ENCODE measurements at places on chromosomes 5 and 9.

GRCh38 chr5:89440670-89441069, 557.7 kb upstream of the MEF2C start:
- DNase-seq, result no peak

GRCh38 chr9:1460143-1460769, 410.1 kb downstream of the DMRT2 start:
- peak; percentile 16 for DNase-seq

DNA sequence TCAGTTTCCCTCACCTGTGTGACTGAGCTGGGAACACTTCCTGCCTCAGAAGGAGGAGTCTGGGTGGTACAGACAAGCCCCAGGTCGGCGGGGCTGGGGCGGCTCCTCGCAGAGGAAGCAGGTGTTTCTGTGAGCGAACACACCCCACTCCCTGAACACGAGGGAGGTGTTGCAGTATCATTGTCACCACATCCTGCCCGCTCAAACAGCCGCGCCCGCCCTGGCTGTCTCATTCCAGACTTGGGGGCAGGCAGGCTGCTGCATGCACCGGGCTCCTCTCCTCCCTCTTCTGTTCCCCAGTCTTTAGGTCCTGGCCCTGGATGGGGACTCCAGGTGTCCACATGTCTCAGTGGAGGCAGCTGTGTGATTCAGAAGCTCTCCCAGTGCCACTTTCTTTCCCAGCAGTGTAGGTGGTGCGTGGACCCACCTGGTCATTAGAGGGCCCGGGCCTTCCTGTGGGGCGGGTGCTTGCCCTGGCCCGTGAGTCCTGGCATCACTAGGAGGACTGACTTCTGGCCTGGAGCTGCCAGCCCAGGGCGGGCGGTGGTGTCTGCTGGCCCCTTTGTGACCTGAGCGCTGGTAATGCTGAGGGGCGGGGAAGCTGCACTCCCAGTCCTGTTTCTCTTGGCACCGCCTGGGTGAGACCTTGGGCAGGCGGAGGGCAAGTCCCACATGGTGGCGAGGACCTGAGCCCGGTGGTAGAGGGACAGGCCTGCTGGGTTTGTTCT, 18.3 kb upstream of the PHYHD1 start:
- no peak for DNase-seq

DNA sequence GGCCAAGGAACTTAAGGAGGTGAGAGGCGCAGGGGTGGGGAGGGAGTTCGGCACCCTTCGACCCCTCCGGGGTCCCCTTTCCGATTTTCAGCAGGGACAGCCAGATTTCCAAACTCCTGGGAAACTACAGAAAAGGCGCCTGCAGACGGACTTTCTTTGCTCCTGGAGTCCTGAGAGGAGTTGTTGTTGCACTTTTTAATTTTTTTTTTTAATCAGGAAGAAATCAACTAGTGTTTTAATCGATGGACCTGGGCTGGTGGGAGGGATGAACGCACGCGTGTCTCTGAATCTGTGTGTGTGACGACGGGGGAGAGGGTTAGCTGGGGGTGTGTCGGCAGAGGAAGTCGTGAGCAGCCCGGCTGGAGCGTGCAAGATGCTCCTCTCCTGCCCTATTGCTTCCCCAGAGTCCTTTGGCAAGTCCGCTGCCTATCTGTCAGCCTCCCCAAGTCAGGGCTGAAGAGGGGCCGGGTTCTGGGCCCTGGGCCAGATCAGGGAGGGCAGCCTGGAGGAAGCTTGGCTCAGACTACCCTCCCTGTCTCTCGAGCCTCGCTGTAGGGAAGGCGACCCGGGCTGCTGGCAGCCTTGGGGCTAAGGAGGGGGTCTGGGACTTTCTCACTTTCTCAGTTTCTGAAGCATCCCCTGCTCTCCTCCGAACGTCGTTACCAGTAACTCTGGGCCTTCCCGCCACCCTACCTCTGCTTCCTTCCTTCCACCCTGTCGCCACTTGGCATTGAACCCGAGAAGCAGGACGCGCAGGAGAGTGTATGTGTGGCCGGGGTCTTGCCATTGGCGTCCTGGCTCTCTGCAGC, 731 bp downstream of the PRR16 start:
- DNase-seq, result peak; percentile 72

DNA sequence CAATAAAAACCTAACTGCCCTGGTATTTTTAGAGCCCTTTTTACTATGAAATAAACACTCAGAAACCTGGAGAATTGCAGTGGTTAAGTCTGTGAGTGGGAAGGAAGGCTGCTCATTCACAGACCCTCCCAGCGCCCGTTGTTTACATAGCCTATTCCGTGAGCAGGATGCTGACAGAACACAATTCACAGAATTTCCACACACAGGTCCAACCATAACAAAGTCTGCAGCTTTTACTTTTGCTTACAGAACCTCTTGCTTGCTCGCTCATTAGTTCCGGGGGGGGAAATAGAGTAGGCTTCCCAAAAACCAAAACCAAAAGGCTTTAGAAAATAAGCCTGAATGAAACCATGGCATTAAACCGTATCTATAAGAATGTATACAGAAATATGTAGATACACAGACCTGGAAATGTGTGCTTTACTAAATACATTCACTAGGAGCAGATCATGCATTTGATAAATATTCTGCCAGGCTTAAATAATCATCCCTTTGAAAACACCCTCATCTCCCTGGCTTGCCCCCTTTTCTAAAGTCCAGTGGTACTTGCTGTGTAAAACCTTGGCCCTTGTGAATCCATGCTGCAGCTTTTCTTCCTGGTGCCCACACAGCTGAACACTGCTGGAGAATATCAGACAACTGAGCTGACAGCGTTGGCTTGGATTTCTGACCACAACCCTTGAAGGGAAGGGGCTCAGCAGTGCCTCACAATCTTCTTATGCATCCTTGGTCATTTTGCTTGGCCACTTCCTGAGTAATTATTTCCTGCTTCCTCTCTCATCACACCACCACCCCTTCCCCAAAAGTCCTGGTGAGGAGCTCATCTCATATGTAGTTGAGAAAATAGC, 128.0 kb downstream of the FANCC start:
- no peak for DNase-seq

DNA sequence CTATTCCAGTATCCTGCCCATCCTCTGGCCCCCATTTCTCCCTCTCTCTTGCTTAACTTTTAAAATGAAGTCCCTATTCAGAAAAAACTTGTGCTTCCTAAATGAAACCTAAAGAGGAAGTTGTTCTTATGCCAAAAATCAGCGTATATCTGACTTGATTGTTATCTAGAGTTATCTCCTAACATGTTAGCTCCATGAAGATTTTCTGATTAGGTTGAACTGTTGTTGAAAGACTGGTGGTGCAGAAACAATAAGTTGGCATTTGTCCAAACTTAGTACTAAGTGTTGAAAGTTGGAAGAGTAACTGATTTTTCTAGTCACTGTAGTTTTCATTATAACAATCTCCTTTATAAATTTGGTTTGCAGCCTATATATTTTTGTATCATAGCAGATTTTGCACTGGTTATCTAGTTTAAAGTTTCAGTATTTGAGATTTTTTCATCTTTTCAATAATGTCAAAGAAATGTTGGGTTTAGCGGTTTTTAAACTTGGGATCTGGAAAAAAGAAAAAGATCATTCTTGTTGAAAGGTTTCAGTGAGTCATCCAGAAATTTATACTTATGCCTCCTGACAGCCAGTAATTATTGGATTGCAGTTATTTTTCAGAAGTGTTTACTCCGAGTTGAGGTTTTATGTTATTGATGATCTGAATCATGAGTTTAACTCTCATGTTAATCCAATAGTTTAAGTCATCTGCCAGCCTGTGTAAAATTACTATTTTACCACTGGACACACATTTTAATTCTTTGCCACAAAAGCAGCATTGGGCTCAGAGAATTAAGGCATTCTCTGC, 60.6 kb downstream of the PAM start:
- DNase-seq, result no peak

DNA sequence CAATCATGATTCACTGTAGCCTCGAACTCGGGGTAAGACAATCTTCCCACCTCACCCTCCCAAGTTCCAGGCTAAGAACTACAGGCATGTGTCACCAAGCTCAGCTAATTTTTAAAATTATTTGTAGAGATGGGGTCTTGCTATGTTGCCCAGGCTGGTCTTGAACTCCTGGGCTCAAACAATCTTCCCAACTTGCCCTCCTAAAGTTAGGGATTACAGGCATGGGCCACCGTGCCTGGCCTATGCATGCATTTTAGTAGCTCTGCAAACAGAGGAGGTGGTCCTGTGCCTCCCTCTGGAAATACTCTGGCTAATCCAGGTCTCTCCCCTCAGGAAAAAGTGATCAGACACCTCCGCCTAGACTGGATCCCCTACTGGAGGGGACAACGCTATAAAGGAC, 21.5 kb upstream of the TRIM14 start:
- DNase-seq, result no peak

- no peak for DNase-seq
These were observed 211.3 kb downstream of the DCP2 start for GRCh38 chr5:113187906-113188305.

- no peak for DNase-seq
These were observed 1808.8 kb upstream of the ACO1 start for GRCh38 chr9:30575691-30576090.

DNA sequence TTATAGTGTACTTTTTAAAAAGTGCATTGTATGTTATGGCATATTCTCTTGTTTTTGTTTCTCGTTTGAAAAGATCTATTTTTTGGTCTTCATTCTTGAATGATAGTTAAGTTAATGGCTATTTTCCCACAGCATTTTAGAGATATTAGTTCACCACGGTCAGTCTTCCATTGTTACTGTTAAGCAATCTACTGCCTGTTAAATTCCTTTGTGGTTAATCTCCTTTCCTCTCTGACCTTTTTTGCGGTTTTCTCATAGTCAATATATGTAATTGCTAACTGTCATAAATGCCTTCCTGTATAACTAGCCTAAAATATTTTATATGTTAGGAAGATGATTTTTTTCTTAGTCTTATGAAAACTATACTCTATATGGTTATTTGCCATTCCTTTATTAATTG, 250.8 kb upstream of the FBXL7 start:
- DNase-seq, result peak; percentile 50

DNA sequence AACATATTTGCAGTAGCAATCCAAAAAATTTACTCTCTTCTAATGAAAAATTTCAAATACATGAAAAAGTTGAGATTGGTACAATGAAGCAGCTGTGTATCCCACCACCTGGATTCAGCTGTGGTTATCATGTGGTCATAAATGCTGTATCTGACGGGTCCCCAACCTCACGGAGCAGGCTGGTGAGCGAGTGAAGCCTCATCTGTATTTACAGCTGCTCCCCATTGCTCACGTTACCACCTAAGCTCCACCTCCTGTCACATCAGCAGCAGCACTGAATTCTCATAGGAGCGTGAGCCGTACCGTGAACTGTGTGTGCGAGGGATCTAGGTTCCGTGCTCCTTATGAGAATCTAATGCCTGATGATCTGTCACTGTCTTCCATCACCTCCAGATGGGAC, 6.8 kb upstream of the RNF130 start:
- DNase-seq, result no peak

DNA sequence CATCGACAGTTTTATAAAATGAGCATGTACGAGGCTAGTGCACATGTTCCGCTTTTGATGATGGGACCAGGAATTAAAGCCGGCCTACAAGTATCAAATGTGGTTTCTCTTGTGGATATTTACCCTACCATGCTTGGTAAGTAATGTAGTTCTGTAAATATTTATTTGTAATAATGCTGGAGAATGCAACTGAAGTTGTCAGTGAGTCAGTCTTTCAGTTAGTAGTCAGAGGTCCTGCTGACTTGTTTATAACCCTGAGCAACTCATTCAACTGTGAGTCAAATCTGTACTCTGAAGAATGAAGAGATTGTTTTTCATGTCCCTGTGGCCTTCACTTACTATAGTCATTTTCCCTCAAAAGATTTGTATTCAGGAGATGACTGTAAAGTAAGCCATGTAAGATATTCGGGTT, 28.4 kb upstream of the GPR150 start:
- peak; percentile 56 for DNase-seq

- peak; percentile 76 for DNase-seq
These were observed 4.9 kb upstream of the C7 start for GRCh38 chr5:40904205-40904993.

- DNase-seq, result no peak
These were observed 29.8 kb downstream of the PROP1 start for GRCh38 chr5:177966009-177966838.

DNA sequence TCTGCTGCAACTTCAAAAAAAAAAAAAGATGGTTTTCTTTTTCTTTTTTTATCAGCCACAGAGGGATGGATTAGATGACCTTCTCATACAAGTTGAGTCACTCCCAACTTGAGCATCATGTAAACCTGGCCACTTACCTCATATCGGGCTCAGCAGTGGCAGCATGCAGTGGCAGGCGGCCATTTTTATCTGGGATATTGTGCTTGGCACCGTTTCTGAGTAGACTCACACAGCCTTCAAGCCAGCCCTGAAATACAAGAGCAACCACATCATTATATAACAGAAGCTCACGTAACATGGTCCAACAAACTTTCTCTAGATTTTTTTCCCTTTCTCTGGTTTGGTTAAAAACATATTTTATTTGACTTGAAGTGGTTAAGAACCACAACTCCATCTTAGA, 62.6 kb downstream of the ANKRD55 start:
- DNase-seq, result peak; percentile 67

DNA sequence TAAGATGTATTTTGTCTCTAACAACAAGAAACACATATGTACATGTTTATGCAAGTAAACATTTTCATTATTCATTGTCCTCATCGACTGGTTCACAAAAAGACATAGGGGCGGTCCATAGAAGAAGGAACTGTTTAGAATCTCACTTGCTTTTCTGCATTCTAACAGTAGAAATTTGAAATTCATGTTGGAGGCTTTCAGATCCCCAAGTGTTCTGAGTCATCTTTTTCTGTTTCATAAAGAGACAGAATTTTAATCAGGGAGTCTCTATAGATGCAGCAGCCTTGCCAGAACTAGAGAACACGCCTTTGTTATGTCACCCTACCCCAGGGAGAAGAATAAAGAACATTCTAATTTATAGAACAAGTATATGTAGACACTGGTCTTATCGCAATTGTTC, 324.3 kb downstream of the GABRG2 start:
- DNase-seq, result no peak

DNA sequence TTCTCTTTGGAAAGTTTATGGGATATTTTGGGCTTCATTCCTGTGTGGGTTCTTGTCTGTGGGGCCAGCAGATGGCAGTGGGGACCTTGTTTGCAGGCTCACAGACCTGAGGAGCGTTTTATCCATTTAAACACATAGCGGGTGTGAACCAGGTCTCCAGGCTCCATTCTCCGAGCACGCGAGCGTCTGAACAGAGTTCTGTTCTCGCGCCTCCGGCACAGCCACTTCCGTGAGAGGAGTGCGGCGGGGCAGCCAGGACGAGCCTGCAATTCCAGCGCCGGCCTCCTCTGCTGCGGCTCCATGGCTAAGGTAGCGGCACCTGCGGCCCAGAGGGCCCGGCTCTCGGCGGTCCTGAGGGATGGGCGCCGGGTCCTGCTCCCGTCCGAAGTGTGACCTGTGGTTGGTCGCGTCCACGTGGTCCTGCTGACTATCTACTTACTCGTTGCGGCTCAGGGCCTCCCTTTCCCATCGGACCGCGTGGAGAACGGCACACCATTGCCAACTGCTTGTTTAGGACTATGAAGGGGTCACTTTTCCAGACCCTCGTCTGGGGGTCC, 7.3 kb downstream of the NRARP start:
- DNase-seq, result peak; percentile 62

Measured in AG20443 (cell line).